ENCODE measurements at places on chromosomes 13 and 19. TPM values are rescaled to one million over a fixed set of nuclear protein-coding genes. Genes with fewer than 3 reads are reported as not detected.

The ICAM4 gene
- 1.7 TPM for total RNA-seq

The NALCN gene
- total RNA-seq = 0.68 TPM

The PRTN3 gene
- total RNA-seq = not detected

The PSG7 gene
- not detected for total RNA-seq

The TPM4 gene
- 408 TPM for total RNA-seq

The PRKCG gene
- 0.06 TPM for total RNA-seq

Data from SJCRH30 (cell line).